AG08395 (cell line): ENCODE measurements at places on chromosomes 3 and 15.
A peak's percentile ranks its signal among the peaks of the same experiment; 100 is the strongest.

DNA sequence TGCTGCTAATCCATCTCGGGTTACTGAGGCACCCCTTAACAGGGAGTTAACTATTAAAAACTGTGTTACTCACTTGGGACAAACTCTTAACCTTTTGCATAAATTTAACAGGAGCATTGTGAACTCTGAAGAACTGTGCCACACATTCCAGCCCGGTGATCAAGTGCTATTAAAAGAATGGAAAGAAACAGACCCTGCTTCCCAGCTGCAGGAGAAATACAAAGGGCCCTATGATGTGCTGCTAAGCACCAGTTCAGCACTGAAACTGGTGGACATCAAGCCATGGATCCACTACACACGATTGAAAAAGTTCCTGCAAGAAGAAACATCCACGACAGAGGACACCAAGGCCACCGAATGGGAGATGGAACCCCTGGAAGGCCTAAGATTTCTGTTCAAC lies 114.7 kb upstream of the PLCL2 start:
- no peak for DNase-seq

DNA sequence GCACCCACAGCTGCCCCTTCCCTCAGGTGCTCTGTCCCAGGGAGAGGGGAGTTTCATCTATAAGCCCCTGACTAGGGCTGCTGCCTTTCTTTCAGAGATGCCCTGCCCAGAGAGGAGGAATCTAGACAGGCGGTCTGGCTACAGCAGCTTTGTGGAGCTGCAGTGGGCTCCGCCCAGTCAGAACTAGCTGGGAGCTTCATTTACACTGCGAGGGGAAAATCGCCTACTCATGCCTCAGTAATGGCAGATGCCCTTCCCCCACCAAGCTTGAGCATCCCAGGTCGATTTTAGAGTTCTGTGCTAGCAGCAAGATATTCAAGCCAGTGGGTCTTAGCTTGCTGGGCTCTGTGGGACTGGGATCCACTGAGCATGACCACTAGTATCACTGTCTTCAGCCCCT lies 181.2 kb upstream of the RARB start:
- DNase-seq: no peak

DNA sequence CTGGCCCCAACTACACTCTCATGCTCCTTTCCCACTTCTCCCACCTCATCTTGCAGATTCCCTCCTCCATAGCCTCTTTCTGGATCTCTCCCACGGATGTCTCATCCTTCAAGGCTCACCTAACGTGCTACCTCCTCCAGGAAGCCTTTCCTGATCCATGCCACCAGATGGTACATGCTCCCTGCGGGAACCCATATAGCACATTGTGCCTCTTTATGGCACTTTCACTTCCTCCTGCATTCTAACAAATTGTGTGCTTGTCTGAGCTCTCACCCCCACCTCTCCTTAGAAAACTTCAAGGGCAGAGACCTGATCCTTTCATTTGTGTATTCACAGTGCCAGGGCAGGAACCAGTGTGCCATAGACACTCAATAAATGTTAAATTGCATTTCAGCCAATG lies 63.0 kb downstream of the HES1 start:
- no peak for DNase-seq

DNA sequence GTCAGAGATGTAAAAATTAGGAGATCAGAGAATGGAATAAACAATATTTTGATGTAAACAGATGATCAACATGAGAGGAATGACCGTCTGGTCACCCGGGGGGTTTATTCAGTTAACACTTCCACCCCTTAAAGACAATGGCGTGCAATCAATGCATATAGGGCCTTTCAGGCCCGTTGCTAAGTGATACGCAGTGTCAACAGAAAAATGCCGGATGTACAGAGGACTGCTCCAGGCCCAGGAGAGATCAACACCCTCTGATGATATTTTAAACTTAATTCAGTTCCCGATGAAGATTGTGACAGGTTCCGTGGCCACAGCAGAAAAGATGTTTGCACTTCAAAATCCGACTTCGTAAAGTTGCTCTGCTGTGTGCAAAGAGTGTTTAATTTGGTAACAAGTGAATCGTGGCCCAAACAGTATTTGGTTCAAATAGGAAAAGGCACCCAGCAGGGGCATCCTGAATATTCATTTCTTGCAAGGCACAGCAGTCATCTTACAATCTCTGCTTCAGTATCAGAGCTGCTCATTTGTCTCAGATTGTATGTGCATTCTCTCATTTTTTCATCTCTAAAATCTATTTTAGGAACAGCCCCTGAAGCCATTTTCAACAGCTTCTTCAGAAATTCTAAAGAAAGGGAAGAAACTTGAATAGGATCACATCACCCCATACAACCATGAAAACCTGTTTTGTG lies 72.6 kb downstream of the FOXB1 start:
- no peak for DNase-seq

GRCh38 chr3:188829576-188829975 lies 342.2 kb upstream of the TPRG1 start:
- no peak for DNase-seq

- DNase-seq: peak; percentile 88
Observed at GRCh38 chr15:66740802-66741201, 38.8 kb downstream of the SMAD6 start.

DNA sequence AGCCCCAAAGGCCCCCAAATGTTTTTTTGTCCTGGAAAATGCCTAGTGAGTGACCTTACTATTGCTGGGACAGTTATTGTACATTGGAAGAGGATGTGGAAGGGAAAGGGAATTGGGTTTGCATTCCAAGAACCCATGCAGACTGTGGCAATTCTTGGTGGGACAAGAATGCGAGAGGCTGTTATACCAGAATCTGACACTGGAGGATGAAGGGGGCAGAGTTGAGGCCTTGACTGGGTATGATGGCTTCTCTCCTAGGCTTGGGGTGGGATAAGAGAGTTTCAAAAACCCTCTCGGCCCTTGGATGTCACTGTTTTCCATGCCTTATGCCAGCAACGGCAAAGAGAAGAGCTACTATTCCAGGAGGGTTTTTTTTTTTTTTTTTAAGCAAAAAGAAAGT lies 25.3 kb downstream of the IL16 start:
- DNase-seq: no peak

DNA sequence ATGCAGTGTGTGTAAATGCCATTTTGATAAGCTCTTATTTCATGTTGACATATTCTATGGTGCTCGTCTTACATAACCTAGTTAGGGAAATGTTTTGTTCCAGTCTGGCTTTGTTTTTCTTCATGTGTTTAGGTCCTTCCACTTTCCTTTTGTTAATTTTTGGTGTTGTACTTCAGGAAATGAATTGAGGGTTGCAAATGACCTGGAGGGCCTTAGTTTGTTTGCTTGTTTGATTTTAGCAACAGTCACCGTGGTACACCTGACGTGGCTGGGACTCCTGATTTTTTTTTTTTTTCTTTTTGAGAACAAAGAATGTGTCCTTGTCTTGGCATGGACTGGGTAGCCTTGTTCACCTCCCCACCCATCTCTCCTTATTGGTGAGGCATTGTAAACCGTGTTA lies 114.8 kb downstream of the IGF1R start:
- DNase-seq: no peak

DNA sequence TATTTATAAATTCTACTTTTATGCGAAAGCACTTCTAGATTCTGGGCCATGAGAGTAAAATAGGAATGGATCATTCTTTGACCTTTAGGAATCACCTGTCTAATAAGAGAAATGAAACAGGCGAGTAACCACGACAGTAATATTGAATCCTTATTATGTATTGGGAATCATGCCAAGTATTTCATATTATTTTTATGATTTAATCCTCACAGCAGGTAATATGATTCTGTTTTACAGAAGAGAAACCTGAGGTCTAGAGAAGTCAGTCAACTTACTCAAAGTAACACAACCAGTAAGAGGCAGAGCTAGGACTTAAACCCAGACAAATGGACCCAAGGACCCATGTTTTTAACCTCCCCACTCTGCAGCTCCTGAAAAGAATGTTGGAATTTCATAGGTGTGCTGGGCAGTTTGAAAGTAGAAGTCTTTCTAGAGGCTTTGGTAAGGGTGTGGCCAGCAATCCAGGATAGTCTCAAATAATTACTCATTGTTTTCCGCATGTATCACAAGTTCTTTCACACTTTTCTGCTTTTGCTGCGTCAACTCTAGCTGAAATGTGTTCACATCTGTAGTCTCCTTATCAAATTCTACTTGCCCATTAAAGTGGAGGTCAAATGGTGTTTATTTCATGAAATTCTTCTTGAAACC lies 181.7 kb downstream of the TPRG1 start:
- no peak for DNase-seq
